HFF-Myc (cell line): ENCODE measurements at places on chromosomes 16 and 17.

- no peak for DNase-seq
These were observed 61.2 kb upstream of the MED13 start for GRCh38 chr17:62126292-62126691.

DNA sequence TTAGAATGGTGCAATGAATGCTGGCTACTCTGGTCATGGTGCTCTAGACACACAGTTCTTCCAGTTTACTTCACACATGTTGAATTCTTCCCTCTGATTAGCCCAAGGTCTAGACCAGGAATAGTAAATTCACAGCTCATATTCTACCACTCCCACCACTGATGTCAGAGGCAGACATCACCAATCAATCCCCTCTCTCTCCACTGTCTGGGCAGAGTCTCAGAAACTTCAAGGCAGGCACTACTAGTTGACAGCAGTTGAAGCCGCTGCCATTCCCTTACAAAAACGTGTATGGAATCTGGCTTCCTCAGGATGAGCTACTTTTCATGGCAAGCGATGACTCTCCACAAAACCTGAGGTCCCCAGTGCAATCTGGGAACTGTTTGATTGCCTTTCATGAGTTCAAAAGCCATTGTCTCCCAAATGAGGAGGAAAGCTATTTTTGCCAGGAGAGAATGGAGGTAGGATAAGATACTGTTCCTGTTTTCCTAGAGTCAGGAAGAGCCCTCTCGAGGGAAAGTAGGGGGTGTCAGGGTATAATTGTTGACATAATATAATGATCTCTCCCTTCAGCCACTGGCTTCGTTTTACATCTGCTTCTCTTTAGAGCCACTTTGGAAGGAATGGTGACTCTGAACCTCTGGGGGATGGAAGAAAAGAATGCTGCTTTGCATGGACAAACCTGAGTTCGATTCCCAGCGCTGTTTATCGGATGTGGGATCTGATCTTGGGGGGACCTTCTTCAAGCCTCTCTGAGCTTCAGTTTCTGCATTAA is 90.0 kb downstream of the FOXL1 start:
- no peak for DNase-seq

DNA sequence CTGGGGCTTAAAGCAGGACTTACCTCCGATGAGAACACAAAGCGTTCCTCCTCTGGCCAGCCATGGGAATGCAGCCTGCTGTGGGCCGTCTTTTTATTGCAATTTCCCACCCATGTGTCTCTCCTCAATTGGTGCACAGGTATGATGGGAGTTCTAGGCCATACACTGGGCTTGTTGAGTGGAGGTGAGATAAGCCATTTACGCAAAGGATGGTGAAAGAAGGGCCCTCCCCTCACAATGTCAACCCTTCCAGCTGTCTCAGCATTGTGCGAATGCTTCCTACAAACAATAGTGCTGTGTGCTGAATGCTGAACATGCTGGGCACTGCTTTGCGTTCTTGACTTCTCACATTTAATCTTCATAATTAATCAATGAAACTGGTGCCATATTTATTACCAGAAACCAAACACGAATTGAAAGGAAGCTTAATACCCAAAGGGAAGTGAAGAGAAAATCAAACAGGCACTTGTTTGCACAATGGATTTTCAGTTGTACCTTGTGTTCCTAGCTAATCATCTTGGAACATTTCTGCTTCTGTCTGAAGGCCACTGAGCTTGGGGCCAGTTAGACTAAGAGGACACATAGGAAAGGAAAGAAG is at the start of gene GP2:
Gene GP2, minus strand, starts transcription at position 70 of the 598 bp plus-strand sequence. CDS start 1,082 bp downstream, outside the sequence.
- DNase-seq = no peak

DNA sequence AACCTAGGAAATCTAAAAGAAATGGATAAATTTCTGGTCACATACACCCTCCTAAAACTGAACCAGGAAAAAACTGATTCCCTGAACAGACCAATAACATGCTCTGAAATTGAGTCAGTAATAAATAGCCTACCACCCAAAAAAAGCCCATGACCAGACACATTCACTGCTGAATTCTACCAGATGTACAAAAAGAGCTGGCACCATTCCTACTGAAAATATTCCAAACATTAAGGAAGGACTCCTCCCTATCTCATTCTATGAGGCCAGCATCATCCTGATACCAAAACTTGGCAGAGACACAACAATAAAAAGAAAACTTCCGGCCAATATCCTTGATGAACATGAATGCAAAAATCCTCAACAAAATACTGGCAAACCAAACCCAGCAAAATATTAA is 52.9 kb downstream of the TTC19 start:
- DNase-seq = no peak

DNA sequence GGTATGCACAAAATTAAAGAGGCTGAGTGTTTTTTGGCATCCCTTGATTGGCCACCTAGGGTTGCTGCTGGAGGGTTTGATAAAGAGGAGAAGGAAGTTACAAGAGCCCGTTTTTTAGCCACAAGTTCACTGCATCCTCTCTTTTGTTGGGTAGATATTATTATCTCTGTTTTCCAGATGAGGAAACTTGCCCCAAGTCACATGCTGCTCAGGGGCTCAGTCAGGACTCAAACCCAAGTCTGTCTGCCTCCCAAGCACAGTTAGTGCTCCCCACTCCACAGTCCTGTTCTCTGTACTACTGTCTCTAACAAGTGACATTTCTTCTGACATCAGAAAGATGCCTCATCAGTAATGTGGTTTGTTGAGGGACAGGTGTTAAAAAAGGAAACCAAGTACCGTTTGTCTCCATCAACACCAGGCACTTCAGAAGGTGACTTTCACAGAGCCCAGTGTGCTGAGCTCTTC is 1.4 kb downstream of the NT5M start:
- no peak for DNase-seq
